ENCODE measurements at places on chromosomes 16 and 17. TPM values are rescaled to one million over a fixed set of nuclear protein-coding genes. Genes with fewer than 3 reads are reported as not detected.

Gene SPATA22
- 1.3 TPM for total RNA-seq

Gene GDPD1
- total RNA-seq, result 5.8 TPM

Gene FOXK2
- total RNA-seq, result 21.7 TPM

Gene SCARF1
- 115 TPM for total RNA-seq

Gene ANKS4B
- not detected for total RNA-seq

Gene PAQR4
- 9.1 TPM for total RNA-seq

All from epithelial cell of umbilical artery (primary cell).